ENCODE measurements at places on chromosomes 13 and 19.

GRCh38 chr19:36120092-36120983 lies 5.1 kb downstream of the TBCB start:
- DNase-seq: no peak

GRCh38 chr13:79833991-79834390 lies 353.0 kb downstream of the NDFIP2 start:
- no peak for DNase-seq

- DNase-seq: no peak
These were observed 5.3 kb downstream of the FAM216B start for GRCh38 chr13:42786715-42787114.

DNA sequence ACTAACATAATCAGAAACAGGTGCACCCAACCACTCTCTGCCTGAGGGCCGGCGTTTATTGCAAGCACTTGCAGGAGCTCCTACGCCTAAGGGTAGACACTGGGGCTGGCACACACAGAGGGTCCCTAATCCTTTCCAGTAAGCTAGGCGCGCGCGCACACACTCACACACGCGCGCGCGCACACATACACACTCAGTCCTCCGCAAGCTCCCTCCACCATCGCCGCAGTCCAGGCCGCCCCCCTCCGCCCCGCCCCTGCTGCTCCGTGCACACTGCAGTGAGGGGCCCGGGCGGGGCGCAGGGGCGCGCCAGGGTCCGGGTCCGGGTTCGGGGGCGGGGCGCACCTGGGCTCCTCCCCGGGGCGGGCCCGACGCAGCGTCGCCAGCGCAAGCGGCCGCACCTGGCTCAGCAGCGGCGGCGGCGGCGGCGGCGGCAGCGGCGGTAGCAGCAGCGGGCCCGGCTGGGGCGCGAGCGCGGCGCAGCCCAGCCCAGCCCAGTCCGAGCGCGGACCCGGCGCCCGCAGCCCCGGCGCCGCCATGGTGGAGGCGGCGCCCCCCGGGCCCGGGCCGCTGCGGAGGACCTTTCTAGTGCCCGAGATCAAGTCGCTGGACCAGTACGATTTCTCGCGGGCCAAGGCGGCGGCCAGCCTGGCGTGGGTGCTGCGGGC lies at the start of gene CAMSAP3:
Gene CAMSAP3 (plus strand): TSS at position 398 of the 668 bp plus-strand sequence. CDS start 140 bp downstream, at position 538.
- DNase-seq: no peak

DNA sequence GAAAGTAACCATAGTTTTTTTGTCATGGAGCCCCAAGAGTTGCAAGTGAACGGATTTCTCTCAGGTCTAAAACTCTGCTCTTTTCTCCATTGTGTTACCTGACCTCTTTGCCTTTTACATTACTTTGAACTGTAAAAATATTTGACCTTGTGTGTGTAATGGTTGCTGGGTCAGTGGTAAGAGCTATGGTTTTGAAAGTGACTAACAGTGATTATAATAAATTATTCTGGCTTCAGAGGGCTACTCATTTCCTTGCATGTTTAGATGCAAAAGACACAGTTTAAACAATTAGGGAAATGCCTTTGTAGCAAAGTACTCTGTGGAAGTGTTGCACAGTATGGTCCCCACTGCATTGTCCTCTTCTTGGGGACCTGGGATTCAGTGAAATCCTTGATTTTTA lies 29.3 kb upstream of the PSG8 start:
- no peak for DNase-seq

DNA sequence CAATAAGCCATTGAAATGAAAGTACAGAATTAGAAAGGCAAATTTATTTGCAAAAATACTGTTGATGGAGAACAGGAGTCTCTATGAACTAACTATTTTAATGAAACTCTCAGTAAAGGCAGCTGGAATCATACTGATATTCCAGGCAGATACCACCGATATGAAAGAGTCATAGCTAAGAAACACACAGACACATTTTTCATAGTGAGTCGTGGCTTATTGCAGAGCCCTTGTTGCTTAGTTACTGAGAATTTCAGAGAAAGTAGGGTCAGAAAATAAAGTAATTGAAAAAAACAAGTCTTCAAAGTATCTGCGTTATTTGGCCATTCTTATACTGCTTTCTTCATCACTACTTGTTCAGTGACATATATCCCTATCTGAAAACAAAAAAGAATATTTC lies 1890.9 kb downstream of the PCDH9 start:
- peak; percentile 22 for DNase-seq

All from brain microvascular endothelial cell (primary cell).